Cortex of kidney (tissue), 1 donor: ENCODE measurements at places on chromosomes 2 and 18.

DNA sequence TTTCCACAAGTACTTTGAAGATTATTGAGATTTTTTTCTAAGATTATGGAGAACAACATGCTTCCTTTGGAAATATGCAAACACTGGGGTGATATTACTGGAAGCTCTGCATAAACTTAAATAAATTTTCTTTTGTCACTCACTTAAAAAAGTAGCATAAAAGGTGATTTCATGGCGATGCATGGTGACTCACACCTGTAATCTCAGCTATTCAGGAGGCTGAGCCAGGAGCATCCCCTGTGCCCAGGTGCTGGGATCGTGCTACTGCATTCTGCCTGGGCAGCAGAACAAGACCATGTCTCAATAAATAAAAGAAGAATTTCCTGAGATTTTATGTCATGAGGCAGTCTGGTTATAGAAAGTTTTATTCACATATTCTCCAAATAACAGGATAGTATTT, 679.1 kb upstream of the CDH2 start:
- no peak for DNase-seq

GRCh38 chr18:44771956-44772917, 91.5 kb downstream of the SETBP1 start:
- DNase-seq, result no peak

GRCh38 chr2:117855886-117856285, 41.4 kb downstream of the DDX18 start:
- no peak for DNase-seq

- no peak for DNase-seq
These were observed 61.9 kb downstream of the NGEF start for GRCh38 chr2:232951181-232951580.

DNA sequence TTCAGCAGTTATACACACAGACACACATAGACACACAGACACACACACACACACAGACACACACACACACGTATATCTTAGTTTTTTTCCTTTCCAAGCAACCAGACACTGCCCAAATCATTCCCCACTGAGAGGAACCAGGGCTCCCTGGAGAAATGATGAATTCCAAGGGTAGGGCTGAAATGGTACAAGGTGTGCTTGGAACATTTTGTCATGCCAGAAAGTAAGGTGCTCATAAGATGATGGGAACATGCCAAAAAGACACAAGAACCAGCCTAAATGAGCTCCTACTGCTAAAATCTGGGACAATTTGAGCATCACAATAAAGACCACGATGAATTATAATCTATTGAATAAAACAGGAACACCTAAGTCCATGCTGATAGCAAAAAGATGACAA, 103.3 kb downstream of the MEP1B start:
- no peak for DNase-seq

DNA sequence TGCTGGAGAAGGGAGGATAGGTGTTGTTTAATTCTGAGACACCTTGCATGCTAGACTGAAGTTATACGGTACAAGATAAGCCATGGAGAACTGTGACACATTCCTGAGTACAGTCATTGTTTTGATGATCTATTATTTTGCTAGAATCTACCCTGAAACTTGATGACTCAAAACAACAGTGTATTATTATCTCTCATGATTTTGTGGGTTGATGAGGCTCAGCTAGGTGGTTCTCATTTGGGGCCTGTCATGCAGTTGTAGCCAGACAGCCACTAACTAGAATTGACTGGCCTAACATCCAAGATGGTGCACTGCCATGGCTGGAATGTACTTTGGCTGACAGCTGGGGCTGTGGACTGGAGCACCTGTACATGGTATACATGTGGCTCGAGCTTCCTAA, 5.4 kb upstream of the IL1R1 start:
- no peak for DNase-seq

DNA sequence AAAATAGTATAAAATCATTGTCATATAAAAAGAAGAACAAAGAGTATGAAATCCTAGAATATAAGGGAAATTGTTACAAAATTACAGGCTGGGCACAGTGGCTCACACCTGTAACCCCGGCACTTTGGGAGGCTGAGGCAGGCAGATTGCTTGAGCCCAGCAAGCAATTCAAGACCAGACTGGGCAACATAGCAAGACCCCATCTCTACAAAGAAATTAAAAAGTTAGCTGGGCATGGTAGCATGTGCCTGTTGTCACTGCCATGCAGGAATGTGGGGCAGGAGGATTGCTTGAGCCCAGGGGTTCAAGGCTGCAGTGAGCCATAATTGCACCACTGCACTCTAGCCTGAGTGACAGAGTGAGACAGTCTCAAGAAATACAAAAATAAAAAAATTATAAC, 44.8 kb downstream of the NAPG start:
- DNase-seq, result no peak

- DNase-seq, result no peak
These were observed 8.9 kb downstream of the METTL5 start for GRCh38 chr2:169815849-169816248.

DNA sequence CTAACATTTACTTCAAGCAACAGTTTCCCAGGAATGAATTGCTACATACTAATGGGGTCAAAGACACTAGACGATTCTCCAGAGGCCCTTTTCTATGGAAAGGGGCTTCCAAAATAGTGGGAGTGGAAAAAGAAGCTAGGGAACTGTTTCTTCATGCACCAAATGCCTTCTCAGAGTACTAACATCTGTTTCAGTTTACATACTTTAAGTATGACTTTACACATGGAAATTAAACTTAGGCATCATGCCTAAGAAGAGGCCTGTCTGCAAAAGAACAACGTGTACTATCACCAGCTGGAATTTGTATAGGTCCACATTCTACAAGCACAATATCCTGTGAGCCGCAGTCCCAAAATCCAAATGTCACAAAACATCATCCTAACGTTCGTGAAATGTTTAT, 29.4 kb upstream of the WDR75 start:
- no peak for DNase-seq

GRCh38 chr2:133802409-133803039, 234.3 kb upstream of the NCKAP5 start:
- no peak for DNase-seq

DNA sequence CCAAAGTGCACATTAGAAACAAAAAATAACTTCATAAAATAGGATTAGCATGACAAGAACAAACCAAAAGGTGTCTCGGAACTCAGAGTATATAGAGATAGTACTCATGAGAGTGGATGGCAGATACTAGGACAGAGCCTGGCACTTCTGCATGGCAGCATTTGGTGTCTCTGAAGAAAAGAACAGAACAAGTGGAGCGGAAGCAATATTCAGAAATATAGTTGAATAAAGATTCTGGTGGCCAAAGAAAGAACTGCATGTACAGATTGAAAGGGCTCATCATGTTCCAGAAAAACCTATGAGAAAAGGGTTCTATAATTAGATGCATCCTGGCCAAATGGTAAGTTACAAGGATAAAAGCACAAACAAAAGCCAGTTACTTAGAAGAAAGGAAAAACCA, 90.9 kb downstream of the CCDC138 start:
- no peak for DNase-seq

DNA sequence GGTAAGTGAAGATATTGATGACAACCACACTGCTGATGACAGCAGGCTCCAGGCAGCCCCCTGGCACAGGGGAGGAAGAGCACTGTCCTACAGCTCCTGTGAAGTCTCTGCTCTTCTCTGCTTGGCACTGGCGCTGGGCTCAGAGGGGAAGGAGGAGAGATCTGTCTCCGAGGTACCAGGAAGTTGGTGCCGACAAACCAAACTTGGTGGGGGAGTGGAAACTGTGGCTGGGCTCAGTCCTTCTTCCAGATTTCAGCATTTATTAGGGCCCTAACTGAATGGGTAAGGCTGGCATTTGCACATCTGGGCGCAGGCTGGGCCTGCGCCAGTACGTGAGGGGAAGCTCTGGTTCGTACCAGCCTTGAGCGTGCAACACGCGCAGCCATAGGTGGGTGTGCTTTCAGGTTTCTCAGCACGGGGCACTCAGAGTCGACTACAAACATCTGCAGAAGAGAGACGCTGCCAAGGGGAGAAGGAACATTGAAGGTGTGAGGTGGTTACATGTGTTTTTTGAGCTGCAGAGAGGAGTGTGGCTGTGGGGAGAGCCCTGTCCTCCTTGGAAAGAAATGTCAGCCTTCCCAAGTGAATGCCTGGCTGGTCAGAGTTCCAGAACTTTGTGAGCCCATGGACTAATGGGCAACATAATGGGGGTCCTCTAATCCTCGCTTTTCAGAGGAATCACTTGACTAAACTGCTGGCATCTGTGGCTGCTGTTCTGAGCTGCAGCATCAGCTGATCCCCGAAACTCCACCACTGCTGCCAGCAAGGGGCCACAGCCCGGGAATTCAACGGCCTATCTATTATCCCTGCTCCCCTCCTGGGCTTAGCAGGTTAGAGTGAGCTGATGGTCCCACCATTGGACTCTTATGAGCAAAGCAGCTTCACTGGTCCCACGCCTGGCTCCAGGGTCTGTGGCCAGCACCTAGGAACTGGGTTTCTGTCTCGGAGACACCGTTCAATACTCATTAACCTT, 55.2 kb upstream of the SEMA4C start:
- no peak for DNase-seq

DNA sequence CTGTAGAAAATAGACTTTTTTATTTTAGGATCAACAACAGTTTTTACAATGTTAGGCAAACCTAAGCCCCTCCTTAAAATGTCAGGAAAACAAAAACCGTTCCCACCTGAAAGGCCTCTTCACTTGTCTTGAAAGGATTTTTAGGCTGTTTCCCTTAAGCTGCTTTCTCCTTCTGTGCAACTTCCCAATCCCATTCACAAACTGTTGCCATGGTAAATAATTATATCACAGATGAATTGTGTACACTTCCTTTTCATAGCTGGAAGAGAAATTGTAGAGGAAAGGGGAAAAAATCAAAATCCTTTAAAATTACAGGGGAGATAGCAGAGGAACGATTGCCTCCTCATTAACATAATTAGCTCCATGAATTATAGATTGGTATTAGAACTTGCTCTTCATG, 1488.0 kb upstream of the CELF4 start:
- no peak for DNase-seq

- no peak for DNase-seq
These were observed 60.2 kb downstream of the CAVIN2 start for GRCh38 chr2:191786694-191787093.

DNA sequence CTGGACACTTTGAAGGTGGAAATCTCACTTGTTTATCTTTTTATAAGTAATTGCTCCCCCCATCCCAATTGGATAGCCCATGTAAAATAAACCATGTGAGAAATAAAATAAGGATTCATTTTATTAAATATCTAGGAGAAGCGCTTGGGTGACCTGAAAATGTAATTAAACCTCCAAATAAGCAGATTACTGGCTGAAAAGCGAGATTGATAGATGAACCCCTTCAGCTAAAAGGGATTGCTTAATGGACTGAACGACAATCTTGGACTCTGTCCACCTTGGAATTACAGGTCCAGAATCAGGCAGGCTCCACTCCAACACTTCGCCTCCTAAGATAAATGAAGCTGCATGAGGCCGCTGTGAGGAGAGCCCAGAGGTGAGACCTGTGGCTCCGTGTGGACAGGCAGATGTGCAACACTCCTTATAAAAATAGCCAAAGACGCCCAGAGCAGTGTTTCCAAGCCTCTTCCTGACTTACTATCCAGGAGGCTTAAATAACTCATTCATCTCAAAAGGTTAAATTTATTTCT, 441.5 kb downstream of the MTX2 start:
- DNase-seq, result no peak

- DNase-seq, result no peak
These were observed 1.3 kb downstream of the CERS6 start for GRCh38 chr2:168457190-168457895.

DNA sequence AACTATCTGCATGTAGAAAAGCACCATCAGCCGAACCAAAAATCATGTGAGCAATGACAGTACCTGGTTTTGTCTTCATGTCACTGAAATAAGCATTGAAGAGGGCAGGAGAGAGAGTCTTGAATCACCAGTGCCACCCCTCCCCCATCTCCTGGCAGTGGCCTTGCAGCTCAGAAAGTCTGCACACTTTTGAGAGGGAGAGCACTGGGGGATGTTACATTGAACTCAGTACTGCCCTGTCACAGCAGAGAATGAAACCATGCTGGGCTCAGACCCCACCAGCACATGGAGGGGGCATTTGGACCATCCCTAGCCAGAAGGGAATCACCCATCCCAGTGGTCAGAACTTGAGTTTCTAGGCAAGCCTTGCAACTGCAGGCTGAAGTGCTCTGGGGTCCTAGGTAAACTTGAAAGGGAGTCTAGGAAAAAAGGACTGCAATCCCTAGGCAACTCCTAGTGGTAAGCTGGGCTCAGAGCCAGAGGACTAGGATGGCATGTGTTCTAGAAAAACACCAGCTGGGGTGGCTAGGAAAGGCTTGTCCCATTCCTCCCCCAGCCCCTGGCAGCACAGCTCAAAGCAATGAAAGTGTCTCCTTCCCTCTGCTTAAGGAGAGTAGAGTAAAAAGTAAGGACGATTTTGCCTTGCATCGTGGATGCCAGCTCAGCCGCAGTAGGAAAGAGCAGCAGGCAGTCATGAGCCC, 259.9 kb upstream of the MYT1L start:
- DNase-seq, result no peak
